Stimulated activated CD8-positive, alpha-beta memory T cell treated with anti-CD3 and anti-CD28 coated beads, Interleukin-15, amount 100 ng/mL, for 4 hours (primary cell): ENCODE measurements at places on chromosomes 16 and 17.

DNA sequence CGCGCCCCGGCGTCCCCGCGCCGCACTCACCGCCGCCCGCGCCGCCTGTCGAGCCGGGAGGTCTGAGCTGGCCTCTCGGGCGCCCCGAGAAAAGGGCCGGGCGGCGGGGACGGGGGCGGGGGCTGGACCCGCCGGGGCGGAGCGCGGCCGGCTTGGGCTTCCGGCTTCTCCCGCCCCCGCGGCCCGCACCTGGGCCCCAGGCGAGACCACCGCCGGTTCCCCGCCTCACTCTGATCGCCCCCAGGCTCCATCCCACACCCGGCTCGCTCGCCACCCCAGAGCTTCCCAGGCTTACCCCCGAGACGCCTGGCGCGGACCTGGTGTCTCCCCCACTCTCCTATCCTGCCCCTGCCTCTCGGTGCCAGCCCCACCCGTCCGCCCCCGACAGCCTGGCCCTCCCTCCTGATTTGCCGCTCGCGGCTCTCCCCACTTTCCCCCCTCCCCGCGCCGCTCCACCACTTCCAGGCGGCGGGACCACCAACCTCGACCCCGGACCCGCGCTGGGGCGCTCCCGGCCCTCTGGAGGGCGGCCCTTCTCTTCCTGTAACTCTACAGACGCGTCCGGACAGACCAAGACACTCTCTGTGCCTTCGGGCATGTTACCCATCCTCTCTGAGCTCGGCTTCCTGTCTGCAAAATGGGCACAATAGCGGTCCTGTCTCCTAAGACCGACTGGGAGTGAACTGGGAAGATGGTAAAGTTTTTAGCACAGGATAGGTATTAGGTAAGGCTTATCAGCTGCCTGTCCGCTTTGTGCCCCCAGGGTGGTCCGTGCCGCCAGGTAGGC, at the start of gene LITAF:
LITAF (minus strand) TSS at position 64 of the 787 bp plus-strand sequence. CDS start 30,189 bp downstream, outside the sequence.
- no peak for DNase-seq

GRCh38 chr17:59141860-59142259, 13.1 kb downstream of the SKA2 start:
- no peak for DNase-seq

DNA sequence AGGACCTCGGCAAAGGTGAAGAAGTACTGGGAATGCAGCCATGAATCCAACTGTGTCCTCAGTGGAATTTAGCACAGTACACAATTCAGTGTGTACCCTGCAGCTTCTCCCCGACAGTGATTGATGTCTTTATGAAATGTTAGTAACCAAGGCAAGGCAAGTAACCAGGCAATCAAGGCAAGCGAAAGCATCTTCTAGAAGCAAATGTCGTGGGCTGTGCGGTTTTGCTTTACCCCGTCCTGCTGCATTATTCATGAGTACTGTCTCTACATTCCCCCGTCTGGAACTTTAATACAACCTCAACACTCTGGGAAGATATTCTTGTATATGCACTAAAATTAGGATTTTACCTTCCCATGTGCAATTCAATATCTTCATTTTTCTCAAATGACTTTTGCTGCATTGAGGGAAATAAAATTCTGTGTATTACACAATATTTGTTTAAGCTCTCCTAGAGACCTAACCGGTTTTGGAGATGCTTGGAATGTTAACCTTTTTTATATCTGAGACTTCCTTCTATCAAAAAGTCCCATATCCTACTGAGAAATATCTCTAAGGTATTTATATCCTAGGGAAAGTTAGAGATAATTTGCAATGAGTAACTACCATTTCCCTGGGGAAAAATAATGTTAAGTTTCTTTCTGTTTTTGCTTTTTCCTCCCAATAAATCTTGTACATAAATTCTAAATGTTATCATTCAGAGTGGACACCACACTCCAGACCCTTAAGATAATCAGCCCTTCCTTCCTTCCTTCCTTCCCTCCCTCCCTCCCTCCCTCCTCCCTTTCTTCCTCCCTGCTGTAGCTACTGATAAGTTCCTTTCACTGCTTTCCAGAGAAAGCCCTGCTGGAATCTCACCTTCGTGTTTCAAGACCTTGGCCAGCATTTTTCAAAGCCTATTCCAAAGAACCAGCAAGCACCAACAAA, 51.9 kb upstream of the ADORA2B start:
- DNase-seq: no peak

GRCh38 chr17:2935632-2936031, 127.8 kb downstream of the OR1D5 start:
- no peak for DNase-seq

GRCh38 chr16:61050547-61050946, 985.7 kb downstream of the CDH8 start:
- DNase-seq: no peak

- DNase-seq: no peak
Observed at GRCh38 chr16:63702981-63703590, 1418.8 kb downstream of the CDH11 start.

DNA sequence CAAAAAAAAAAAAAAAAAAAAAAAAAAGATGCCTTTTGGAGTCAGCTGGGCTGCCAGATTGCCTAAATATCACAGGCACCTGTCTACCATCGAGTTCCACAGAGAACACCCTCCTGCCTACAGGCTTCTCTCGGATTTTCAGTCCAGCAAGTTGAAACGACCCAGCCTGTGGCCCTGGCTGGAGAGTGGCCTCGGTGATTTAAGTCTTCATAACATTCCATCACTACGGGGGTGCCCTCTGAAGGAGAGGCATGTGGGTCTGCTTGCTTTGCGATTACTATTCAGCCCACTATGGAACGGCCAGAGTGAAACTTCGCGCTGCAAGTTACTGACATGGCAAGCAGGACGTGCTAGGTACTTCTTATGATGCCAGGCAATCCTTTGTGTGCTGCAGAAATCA, 42.8 kb downstream of the MARCHF10 start:
- no peak for DNase-seq

GRCh38 chr17:43857957-43858600, 11.1 kb downstream of the CD300LG start:
- DNase-seq: no peak

DNA sequence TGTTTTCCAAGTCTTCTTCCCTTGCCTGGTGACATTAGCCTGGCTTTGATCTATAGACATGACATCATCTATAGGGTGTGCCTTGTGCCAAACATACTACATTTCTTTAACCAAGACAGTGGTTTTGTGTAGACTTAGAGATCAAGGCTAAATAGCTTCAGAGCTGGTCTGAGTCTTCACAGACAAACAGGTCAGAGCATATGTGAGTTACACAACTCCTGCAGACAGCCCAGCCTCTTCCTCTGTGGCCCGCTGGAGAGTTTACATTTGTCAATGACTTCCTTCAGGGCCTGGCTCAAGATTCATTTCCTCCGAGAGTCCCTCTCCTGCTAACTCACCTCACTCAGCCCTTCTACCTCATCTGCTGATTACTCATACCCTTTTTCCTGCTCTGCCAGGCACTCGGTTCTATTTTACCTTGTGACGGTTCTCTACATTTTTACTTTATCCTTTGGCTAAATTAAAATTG, 73.1 kb upstream of the TANC2 start:
- DNase-seq: no peak

GRCh38 chr17:21082001-21082436, 39.2 kb upstream of the USP22 start:
- no peak for DNase-seq

DNA sequence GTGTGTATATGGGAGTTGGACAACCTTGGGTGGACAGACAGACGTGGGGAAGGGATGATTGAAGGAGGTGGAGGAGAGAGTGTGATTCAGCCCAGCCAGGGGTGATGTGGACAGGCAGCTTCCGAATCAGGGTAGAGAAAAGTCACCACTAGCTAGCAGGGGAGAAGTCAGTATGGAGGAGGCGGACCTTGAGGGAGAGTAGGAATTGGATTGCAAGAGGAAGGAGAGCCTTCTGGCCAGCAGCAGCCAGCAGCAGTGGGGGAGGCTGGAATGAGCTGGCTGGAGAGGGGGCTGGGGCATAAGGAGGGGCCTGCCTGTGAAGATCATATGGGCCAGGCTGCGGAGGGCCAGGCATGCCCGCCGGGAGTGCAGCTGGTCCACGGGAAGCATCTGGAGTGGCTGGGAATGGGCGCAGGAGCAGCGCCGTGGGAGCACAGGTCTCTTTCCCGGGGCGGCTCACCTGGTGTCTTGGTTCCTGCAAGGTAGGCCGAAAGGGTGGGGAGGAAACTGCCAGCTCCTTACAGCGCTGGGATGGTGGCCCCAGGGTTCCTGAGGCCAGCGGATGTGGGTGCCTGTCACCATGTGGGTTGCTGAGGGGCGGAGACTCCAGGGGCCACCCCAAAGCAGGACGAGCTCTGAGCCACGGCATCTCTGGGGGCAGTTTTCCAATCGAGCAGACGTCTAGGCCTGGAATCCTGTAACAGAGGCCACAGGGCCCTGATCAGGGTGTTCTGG, 235.3 kb downstream of the SEC14L1 start:
- DNase-seq: no peak

- DNase-seq: no peak
Observed at GRCh38 chr16:15960124-15960971, 10.9 kb downstream of the ABCC1 start.

GRCh38 chr16:88548131-88548874, 21.9 kb upstream of the ZC3H18 start:
- no peak for DNase-seq

DNA sequence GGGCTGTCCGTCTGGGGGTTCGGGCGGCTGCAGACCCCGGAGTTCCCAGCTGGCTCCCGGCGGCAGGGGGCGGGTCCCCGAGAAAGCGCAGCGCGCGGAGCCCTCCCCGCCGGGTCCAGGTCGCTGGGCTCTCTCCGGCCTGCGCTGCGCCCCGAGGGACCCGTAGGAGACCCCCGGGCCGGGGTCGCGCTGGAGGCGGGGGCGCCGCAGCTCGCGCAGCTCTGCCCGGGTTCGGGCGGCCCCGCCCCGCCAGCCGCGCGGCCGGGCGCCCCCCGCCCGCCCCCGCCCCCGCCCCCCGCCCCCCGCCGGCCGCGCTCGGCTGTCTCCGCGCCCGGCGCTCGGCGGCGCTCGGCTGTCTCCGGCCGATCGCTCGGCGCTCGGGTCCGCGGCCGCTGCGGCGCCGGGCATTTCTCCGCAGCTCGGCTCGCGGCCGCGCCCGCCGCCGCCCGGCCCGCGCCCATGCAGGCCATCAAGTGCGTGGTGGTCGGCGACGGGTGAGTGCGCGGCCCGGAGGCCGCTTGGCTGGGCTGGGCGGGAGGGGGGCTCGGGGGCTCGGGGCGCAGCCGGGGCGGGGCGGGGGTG, at the start of gene RAC3:
RAC3 (plus strand) TSS at position 376 of the 582 bp plus-strand sequence; CDS start at position 460, 84 bp downstream.
- no peak for DNase-seq

- DNase-seq: no peak
Observed at GRCh38 chr16:83878838-83879237, 20.1 kb upstream of the MLYCD start.

DNA sequence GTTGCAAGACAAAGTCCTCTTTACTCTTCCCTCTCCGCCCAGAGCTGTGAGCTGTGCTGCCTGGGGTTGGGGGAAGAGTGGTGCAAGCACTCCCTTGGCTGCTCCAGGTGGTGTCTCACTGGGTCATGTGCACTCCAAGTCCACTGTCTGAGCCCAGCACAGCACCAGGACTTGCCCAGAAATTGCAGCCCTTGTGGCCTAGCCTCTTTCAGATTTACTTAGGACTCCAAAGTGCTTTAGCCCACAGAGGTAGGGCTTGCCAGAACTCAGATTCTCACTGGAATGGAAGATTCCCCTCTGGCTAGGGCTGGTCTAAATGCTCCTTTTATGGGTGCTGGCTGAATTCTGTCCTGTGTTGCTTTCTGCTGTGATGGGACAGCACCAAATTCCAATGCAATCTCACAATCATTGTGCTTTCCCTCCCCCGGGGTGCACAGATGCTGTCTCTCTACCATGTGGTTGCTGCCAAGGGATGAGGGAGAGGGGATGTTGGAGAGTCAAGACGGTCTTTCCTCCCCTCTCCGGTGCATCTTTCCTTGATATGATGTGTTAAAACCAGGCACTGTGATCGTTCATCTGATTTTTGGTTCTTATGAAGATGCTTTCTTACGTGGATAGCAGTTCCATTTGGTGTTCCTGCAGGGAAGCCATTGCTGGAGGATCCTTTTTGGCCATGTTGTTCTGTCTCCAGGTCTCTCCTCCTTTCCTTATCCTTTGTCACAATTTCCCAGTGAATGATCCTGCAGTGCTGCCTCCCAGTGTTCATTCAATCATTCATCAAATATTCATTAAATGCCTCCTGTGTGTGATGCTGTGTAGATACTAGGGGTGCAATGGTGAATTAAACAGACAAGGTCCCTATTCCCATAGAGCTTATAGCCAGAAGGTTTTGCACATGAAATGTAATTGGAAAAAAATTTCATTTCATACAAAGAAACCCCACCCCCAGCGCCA, 216.3 kb downstream of the SPECC1 start:
- DNase-seq: no peak

GRCh38 chr17:28862561-28862960, 7.7 kb downstream of the ERAL1 start:
- DNase-seq: no peak

DNA sequence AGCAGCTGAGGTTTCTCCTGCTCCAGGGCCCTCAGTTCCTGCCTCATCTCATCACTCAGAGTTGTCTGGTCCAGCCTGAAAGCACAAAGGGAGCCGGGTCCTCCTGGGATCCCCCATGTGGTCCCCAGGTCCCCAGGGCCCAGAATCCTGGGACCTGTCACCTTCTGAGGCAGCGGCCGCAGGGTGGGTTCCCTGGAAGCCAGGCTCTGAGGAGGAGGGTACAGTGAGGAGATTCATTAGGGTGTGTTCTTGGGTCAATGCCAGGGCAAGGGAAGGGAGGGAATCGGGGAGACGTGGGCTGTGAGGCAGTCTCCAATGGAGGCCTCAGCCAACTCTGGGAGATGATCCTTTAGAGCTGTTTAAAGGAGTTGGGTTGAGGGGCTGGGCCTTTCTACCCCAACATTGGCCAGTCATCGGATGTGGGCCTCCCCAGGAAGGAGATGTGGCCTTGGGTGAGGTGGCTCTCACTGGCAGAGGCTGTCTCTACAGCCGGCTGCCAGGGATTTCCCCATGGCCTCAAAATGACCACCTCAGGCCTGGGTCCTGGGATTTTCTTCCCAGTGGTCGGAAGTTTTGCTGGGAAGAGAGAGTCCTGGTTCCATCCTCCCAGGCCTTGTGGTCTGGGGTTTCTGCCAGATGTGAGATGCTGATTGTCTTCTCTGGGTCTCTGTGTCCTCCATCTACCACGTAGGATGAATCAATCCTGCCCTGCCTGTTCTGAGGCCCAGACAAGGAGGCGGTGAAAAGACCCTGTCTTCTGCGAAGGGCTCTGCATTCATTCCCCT, 47.3 kb downstream of the NLRP1 start:
- DNase-seq: no peak

DNA sequence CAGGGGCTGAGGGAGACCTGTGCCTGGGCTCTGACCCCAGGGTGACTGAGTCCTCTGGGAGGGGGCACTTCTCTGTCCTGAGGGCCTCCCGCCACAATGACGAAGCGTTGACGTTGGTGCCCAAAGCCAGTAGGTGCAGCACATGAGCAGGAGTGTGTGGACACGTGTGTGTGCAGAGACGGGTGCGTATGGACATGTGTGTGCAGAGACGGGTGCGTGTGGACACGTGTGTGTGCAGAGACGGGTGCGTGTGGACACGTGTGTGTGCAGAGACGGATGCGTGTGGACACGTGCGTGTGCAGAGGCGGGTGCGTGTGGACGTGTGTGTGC, 726 bp upstream of the CD7 start:
- no peak for DNase-seq

GRCh38 chr17:1744551-1745512, 2.2 kb downstream of the SERPINF2 start:
- no peak for DNase-seq

GRCh38 chr17:33318241-33318640, 25.1 kb upstream of the ASIC2 start:
- DNase-seq: no peak

- no peak for DNase-seq
Observed at GRCh38 chr17:29640981-29641642, 18.4 kb upstream of the CORO6 start.

GRCh38 chr17:15944759-15945526, at the start of gene ADORA2B:
ADORA2B (plus strand) TSS chr17:15945130; CDS start chr17:15945249, 119 bp downstream.
- no peak for DNase-seq
